ENCODE measurements at places on chromosomes 4 and X.

- DNase-seq: no peak
Measured at GRCh38 chrX:18961686-18962085, 22.2 kb downstream of the PHKA2 start.

DNA sequence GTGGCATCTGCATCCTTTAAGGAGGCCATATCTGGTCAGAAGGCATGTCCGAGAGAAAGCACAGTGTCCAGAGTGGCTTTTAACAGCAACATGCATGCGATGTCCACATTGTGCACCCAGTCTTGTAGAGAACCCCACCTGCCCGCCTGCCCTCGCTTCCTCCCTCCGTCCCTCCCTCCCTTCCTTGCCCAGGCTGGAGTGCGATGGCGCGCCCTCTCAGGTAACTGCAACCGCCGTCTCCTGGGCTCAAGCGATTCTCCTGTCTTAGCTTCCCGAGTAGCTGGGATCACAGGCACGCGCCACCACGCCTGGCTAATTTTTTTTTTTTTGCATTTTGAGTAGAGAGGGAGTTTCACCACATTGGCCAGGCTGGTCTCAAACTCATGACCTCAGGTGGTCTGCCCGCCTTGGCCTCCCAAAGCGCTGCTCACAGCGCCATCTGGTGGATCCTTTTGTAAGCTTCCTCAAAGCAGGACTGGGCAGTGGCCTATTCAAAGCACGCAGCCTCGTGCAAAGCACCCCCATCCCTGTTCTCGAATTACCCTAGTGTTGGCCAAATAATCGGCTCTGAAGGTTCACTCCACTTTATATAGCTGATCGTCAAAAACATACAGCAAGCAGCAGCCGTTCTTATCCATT lies 15.0 kb downstream of the BRCC3 start:
- DNase-seq: peak; percentile 38

GRCh38 chr4:52995360-52996030 lies 133.4 kb downstream of the RASL11B start:
- no peak for DNase-seq

GRCh38 chr4:80897537-80898303 lies 132.8 kb upstream of the BMP3 start:
- no peak for DNase-seq

GRCh38 chrX:578531-578930 lies 52.1 kb upstream of the SHOX start:
- DNase-seq: no peak
